PC-9 (cell line): ENCODE measurements at places on chromosomes 7 and 10. TPM values are rescaled to one million over a fixed set of nuclear protein-coding genes. Genes with fewer than 3 reads are reported as not detected.
A peak's percentile ranks its signal among the peaks of the same experiment; 100 is the strongest.

ELAPOR2 gene
- total RNA-seq = 10.1 and 11.0 TPM in 2 replicates

IFIT1B gene
- total RNA-seq = not detected in 2 replicates

CLEC2L gene
- total RNA-seq = not detected in 2 replicates

IDI2 gene
- total RNA-seq = not detected in 2 replicates

TMEM196 gene
- total RNA-seq = not detected in 2 replicates

GJD4 gene
- not detected in 2 replicates for total RNA-seq

GRCh38 chr7:26346611-26347203, 55.0 kb downstream of the SNX10 start:
- no peaks in the 10 kb centered on the region for H3K27me3 ChIP-seq
- H3K4me3 ChIP-seq = no peak overlapping the region
- peaks cover 42% of the 10 kb centered on the region for H3K4me1 ChIP-seq
- peak; percentile 91 for DNase-seq
- no peaks in the 10 kb centered on the region for H3K36me3 ChIP-seq

GRCh38 chr7:132542895-132543294, 33.4 kb downstream of the PLXNA4 start:
- DNase-seq = no peak
- H3K4me1 ChIP-seq = no peaks in the 10 kb centered on the region
- H3K4me3 ChIP-seq = no peak overlapping the region
- H3K27me3 ChIP-seq = peaks cover 42% of the 10 kb centered on the region
- H3K36me3 ChIP-seq = no peaks in the 10 kb centered on the region
- H3K27ac ChIP-seq = no peak overlapping the region

- H3K27me3 ChIP-seq = no peaks in the 10 kb centered on the region
- peaks cover 35% of the 10 kb centered on the region for H3K4me1 ChIP-seq
- H3K36me3 ChIP-seq = no peaks in the 10 kb centered on the region
- H3K27ac ChIP-seq = peak overlapping the region; percentile 93
Measured at GRCh38 chr7:126700807-126701604, 551.7 kb downstream of the GRM8 start.

DNA sequence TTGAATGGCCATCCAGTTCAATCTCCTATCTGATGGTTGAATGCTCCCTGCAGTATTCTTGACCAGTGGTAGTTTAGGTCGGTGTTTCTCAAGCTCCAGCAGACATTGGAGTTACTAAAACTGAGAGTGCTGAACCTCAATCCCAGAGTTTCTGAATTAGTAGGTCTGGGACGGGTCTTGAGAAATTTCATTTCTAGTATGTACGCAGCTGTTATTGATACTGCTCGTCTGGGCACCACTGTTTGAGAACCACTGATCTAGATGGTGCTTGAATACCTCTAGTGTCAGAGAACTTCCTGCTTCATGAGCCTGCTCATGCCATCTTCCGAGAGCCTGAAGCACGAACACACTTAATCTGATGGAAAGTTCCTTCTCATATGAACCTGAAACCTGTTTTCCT, 99.4 kb upstream of the CREB5 start:
- H3K27me3 ChIP-seq = peaks cover 57% of the 10 kb centered on the region
- no peaks in the 10 kb centered on the region for H3K36me3 ChIP-seq
- no peak for DNase-seq
- H3K4me1 ChIP-seq = no peaks in the 10 kb centered on the region
- H3K4me3 ChIP-seq = no peak overlapping the region
- no peak overlapping the region for H3K27ac ChIP-seq

GRCh38 chr10:77837925-77838595, 88.5 kb downstream of the DLG5 start:
- H3K4me1 ChIP-seq = no peaks in the 10 kb centered on the region
- peaks cover 8% of the 10 kb centered on the region for H3K36me3 ChIP-seq
- H3K4me3 ChIP-seq = no peak overlapping the region
- no peaks in the 10 kb centered on the region for H3K27me3 ChIP-seq
- no peak overlapping the region for H3K27ac ChIP-seq

- H3K4me3 ChIP-seq = no peak overlapping the region
- no peaks in the 10 kb centered on the region for H3K27me3 ChIP-seq
- no peak for DNase-seq
- H3K36me3 ChIP-seq = no peaks in the 10 kb centered on the region
Measured at GRCh38 chr10:93431361-93431760, 50.8 kb downstream of the MYOF start.

GRCh38 chr7:133275446-133276095, 22.7 kb downstream of the EXOC4 start:
- no peak overlapping the region for H3K4me3 ChIP-seq
- peaks cover 4% of the 10 kb centered on the region; the same call in 1 of the 2 replicates for H3K36me3 ChIP-seq
- H3K4me1 ChIP-seq = no peaks in the 10 kb centered on the region
- no peaks in the 10 kb centered on the region for H3K27me3 ChIP-seq
- DNase-seq = no peak

GRCh38 chr10:123398180-123398591, 244.0 kb downstream of the BUB3 start:
- H3K27ac ChIP-seq = no peak overlapping the region
- no peaks in the 10 kb centered on the region for H3K27me3 ChIP-seq
- H3K4me3 ChIP-seq = no peak overlapping the region
- H3K36me3 ChIP-seq = no peaks in the 10 kb centered on the region
- no peaks in the 10 kb centered on the region for H3K4me1 ChIP-seq

DNA sequence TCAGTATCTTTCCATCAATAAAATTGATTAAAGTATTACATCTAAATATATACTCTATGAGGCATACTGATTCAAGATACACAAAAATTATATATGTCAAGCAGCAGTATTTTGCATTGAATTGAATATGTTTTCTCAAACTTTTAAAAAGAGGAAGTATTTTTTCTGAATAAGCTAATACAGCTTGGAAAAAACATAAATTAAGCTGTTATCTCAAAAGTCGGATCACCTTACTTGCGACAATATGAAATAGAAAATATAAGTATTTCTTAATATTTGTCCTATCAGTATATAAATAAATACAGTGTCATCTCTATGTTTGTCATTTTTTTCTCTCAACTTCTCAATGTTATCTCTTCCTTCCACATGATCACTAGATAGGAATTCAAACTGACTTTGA, 139.3 kb downstream of the MBL2 start:
- no peaks in the 10 kb centered on the region for H3K36me3 ChIP-seq
- no peaks in the 10 kb centered on the region for H3K27me3 ChIP-seq
- no peaks in the 10 kb centered on the region for H3K4me1 ChIP-seq
- no peak overlapping the region for H3K27ac ChIP-seq
- no peak for DNase-seq

- no peaks in the 10 kb centered on the region for H3K36me3 ChIP-seq
- no peaks in the 10 kb centered on the region for H3K4me1 ChIP-seq
- no peak overlapping the region for H3K27ac ChIP-seq
- DNase-seq = no peak
Measured at GRCh38 chr10:91103384-91104192, 116.9 kb upstream of the PCGF5 start.

DNA sequence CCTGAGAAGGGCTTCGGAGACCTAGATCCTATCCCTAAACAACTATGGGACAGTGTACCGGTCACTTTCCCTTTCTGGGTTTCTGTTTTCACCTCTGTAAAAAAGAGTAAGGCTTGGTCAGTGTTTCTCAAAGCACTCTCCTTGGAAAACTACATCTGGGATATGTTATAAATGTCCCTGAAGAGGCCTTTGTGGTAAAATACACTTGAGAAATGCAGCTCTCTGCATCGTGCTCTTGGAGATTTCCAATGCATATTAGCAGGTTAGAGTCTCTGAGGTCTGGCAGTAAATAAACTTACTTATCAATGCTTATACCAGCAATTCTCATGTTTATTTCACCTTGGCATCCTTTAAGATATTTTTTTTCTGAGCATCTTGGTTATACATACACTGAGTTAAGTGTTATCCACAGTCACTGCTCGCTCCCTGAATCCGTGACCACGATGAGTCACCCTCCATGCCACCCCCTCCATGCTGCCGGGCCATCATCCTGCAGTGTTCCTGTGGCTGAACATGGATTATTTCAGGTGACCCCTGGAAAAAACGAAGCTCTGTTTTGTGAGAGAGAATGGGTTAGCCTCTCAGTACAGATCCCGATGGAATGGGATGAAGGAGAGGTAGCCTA, 3.3 kb upstream of the TBXAS1 start:
- DNase-seq = no peak
- H3K27ac ChIP-seq = no peak overlapping the region
- no peaks in the 10 kb centered on the region for H3K36me3 ChIP-seq
- peaks cover 37% of the 10 kb centered on the region for H3K27me3 ChIP-seq

- H3K36me3 ChIP-seq = no peaks in the 10 kb centered on the region
- H3K27me3 ChIP-seq = 0 out of 2 replicates have a peak, but pooled peaks cover 9% of the 10 kb centered on the region
- H3K4me3 ChIP-seq = no peak overlapping the region
Measured at GRCh38 chr7:266851-267840, 22.8 kb upstream of the FOXL3 start.
